GM12891 (cell line): ENCODE measurements at places on chromosomes 2 and 18.

- no peak for DNase-seq
Measured at GRCh38 chr18:49812286-49813068, 856 bp downstream of the ACAA2 start.

DNA sequence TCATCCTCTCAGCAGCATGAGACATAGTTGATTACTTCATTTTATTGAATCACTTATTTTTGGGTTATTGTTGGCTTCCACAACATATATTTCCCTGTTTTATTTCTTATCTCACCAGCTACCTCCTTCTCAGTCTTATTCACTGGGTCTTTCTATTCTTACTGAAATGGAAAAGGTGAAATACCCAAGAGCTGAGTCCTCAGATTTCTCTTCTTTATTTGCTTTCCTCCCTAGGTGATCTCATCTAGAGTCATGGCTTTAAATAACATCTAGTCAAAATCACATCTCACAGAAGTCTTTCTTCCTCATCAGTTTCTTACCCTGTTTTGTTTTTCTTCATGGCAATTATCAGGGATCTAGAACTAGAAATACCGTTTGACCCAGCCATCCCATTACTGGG, 105.0 kb upstream of the RBBP8 start:
- no peak for DNase-seq

DNA sequence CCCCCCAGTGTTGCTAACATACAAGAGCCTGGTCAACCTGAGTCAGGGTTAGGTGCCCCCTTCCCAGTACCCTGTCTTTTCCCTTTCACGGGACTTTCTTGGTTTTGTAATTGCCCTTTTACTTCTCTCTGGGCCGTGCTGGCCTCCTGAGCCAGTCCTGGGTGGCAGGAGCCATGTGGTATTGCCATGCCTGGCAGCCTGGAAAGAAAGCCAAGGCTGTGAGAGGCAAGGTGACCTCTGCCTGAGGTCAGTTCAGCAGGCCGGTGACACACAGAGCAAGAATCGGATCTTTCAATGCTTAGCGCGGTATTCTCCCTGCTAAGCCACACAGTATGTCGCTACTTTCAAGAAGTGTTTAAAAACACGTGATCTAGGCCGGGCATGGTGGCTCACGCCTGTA, 52.3 kb downstream of the C18orf63 start:
- DNase-seq: no peak

DNA sequence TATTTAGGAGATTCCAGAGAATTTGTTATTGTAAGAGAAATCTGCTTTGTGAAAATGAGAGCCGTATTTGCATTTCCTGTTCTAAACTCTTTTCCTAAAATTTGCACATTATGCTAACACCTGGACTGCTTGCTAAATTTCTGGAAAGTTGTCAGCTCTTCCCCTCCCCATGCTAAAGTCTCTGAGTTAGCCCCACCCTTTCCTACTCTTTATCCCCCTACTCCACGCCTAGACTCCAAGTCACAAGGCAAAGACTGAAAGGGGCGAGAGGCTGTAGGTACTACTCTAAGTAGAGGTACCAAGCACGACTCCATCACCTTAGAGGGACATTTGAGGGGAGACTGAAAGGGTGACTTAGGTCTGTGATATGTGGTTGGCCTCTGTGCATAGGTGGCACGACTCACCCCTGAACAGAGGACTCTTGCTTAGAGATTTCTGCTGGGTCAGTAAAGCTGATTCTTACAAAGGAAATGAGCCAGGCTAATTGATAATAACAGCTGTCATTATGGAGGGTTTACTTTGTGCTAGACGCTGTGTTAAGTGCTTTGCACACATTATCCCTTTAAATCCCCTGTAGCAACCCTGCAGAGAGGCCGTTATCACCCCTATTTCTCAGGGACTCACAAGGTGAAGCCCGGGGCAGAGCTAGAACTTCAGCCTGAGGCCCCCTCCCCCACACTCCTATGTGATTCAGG, 373.5 kb downstream of the EN1 start:
- DNase-seq: no peak

DNA sequence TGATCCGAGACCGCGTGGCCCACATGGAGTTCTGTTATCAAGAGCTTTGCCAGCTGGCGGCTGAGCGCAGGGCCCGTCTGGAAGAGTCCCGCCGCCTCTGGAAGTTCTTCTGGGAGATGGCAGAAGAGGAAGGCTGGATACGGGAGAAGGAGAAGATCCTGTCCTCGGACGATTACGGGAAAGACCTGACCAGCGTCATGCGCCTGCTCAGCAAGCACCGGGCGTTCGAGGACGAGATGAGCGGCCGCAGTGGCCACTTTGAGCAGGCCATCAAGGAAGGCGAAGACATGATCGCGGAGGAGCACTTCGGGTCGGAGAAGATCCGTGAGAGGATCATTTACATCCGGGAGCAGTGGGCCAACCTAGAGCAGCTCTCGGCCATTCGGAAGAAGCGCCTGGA, 94.5 kb upstream of the EML6 start:
- DNase-seq: no peak

GRCh38 chr2:19785447-19785846, 116.3 kb downstream of the TTC32 start:
- no peak for DNase-seq

- DNase-seq: no peak
Measured at GRCh38 chr2:31404827-31405226, 9.7 kb downstream of the XDH start.

GRCh38 chr2:99726691-99727090, 236.9 kb upstream of the REV1 start:
- no peak for DNase-seq

DNA sequence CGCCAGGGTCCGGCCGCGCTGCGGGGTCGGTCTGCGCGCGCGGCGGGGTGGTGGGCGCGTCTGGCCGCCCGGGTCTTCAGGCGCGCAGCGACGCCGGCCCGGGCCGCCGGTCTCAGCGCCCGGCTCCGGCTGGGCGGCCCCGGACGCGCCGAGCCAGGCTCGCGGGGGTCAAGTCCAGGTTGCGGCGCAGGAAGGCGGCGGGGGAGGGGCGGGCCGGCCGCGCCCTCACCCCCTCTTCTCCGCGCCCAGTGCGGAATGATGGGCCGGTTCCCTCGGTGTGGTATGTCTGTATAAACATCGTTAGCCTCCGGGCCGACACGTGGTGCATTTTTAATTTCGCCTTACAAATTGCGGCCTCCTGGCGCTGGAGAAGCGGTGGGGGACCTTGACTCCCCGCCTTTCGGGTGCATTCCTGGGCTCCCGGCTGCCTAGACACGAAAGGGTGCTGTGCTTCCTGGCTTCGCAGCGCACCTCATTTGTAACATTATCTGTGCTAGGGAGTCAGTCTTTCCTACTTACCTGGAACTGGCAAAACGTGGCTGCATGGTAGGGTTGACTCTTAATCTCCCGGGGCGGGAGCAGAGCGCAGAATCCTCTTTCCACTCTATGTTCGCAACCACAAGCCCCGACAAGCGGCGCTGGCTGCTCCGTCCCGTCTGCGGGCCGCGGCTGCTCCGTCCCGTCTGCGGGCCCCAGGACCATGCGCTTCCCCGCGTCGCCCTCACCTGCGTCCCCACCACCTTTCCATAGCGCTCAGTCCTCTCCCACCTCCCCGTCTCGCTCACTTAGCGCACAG, 69.0 kb downstream of the CTAGE1 start:
- no peak for DNase-seq

DNA sequence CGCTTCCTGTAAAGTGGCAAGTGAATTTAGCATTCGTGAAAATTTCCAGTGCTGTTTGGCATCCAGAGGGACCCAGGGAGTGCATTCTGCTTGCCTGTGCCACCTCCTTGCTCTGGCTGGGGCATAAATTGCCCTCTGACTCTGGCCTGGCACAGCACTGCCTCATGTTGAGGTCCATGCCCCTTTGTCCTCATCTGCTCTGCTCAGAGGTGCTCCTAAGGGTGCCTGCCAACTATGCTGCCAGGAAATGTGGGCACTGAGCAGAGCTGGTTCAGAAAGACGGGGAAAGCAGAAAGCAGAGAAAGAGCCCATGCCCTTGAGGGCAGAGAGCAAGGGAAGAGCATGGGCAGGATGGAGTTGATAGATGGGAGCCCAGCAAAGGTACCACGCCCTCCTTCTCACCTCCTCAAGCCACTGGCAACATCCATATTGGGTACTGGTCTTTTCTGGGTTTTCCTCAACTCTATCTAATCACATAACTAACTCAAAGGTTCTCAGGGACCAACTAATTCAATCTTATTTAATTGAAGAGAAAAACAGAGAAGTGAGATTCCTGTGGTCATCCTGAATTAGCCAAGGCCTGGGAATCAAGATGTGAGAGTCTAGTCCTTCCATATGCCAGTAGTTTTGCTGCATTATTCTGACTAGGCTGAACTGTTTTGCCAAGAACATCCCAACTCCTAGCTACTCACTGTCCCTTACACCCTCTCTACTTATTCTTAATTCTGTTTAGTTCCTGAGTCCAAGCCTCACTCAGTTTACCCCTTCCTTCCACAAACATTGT, 441.5 kb upstream of the TNP1 start:
- no peak for DNase-seq
